Skeletal muscle cell (primary cell): ENCODE measurements at places on chromosomes 11 and 22.

- no peak for DNase-seq
These were observed 626 bp downstream of the KRTAP5-7 start for GRCh38 chr11:71527576-71528210.

- no peak for DNase-seq
These were observed 615 bp downstream of the STT3A start for GRCh38 chr11:125593114-125593820.

DNA sequence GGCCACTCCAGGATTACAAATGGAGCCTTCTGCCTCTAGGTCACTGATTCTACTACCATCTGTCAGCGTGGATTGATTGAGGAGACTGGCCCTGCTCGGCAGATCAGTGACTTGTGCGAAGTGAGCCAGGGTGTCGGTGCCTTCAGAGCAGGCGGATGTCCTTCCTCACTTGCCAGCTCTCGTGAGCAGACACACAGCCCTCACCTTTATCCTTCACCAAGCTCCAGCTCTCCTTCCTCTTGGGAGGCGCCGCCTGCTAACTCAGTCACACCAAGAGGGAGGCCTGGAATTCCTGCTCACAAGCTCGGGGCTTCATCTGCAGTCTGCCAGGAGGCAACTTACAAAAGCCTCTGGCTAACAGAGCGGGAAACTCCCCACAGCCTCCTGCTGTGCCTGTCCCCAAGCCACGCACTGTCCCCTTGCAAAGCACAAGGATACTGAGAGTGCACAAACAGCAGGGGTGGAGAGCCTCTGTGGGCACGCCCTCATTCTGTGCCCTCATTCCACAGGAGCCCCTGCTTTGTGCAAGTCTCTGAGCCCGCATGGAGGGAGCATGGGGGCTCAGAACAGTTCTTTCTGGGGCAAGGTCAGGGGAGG is 3.5 kb upstream of the TCF20 start:
- DNase-seq = no peak

- DNase-seq = no peak
These were observed 59.2 kb upstream of the CRTAM start for GRCh38 chr11:122779047-122779629.

DNA sequence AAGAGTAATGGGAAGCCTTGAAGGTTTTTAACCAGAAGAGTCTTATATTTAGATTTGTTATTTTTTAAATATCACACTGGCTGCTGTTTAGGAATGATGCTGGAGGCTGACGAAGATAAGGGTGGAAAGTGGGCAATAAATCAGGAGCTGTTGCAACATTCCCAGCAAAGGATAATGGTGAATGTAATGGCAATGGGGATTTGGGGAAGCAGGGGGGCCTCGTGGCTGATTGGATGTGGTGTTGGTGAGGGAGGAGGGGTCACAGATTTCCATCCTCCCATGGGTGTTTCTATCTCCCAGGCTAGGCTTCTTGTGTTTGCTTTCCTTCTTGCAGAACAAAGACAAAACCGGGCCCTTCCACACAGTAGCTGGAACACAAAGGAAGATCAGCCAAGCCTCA is 80.8 kb downstream of the PIWIL4 start:
- no peak for DNase-seq

DNA sequence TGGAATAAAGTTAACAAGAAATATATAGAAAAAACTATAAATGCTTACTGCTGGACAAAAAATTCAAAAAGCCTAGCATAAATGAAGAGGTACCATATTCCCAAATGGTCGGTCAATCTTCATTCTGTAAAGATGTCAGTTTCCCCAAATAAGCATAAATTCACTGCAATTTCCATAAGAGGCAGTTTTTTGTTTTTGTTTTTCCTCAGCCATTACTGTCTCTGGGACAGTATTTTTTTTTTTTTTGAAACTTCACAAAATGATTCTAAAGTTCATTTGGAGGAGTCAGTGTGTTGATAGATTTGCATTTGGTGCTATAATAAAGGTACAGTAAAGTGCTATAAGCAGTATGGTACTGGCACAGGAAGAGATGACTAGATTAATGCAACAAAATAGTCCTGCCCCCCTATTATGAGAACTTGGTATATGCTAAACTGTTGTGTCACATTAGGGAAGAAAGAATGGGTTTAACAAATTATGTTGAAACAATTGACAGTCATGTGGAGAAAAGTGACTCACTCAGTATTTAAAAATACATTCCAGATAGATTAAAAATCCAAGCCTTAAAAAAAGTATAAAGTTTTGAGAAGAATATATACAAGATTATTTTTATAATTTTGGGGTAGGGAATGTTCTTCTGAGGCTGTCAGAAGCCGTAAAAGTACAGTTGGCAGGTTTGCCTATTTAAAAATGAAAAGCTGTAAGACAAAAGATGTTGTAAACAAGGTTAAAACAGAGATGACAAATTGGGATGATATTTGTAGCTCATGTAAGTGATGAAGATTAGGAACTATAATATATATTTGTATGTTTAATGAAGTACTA is 2.6 kb upstream of the FTH1 start:
- DNase-seq = peak; percentile 72

- no peak for DNase-seq
These were observed 3.6 kb upstream of the MB start for GRCh38 chr22:35620624-35621251.

DNA sequence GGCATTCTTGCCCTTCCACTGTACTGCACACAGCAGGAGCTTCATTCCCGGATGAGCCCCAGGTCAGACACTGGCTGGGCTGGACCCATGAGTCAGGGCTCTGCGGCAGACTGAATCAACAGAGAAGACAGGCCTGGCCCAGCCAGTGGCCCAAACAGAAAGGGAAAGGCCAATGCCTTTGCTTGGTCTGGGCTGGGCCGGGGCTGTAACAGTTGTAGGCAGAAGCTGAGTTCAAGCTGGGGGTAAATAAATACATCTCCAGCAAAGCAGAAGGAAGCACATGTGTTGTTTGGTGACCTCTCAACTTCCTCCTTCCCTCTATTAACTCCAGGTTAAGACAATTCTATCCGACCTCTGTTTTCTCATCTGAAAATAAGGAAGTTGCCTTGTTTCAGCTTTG is 1.8 kb upstream of the SMIM35 start:
- DNase-seq = no peak

- no peak for DNase-seq
These were observed 23.3 kb upstream of the MMP7 start for GRCh38 chr11:102553835-102554282.

- DNase-seq = no peak
These were observed 2.4 kb upstream of the WNT11 start for GRCh38 chr11:76208438-76209374.

DNA sequence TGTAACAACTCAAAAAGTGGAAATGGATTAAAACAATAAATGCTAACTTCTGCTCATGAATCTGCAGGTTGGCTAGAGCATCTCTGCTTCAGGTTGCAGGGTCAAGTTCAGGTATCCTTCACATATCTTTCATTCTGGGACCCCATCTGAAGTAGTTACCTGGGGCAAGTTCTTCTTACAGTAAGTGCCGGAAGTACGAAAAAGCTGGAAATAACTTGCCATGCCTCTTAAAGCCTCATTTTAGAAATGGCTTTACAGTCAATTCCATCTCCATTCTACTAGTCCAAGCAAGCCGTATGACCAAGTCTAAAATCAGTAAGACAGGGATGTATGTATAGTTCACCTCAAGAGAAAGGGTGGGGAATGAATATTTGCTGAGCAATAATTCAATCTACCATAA is 93.7 kb downstream of the FCHSD2 start:
- DNase-seq = no peak

DNA sequence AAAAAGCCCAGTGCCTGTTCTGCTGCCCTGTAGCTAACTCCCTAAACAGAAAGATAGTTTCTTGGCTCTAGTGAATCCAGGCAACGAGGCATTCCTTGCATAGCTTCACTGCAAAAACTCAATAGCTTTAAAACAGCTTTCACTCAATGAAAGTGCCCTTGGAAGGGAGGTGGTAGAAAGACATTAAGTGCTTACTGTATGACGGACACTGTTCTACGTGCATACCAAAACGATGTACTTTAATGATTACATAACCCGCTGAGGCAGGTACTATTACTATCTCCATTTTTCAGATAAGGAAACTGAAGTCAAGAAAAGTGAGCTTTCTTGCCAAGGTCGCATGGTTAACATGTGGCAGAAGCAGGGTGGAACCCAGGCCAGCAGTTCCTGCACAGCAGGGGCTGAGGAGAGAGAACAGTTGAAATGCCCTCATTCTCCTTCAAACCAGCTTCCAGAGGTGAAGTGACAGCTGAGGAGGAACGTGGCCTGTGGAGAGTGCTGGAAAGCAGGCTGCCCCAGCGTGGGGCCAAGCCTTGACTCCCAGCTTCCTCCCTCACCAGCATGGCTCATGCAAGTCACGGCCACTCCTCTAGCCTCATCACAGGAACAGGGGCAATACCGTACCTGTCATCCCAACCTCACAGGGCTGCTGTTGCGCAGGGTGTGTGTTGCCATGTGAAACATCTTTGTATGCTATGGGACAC is 227.5 kb upstream of the NARS2 start:
- DNase-seq = no peak

- no peak for DNase-seq
These were observed 696.7 kb upstream of the CCDC90B start for GRCh38 chr11:83982825-83983224.

- no peak for DNase-seq
These were observed 1304.6 kb downstream of the BRD1 start for GRCh38 chr22:48523091-48523490.

GRCh38 chr22:36084717-36085116 is 56.1 kb upstream of the RBFOX2 start:
- DNase-seq = no peak

- no peak for DNase-seq
These were observed 14.9 kb downstream of the TMEM258 start for GRCh38 chr11:61777234-61778090.

DNA sequence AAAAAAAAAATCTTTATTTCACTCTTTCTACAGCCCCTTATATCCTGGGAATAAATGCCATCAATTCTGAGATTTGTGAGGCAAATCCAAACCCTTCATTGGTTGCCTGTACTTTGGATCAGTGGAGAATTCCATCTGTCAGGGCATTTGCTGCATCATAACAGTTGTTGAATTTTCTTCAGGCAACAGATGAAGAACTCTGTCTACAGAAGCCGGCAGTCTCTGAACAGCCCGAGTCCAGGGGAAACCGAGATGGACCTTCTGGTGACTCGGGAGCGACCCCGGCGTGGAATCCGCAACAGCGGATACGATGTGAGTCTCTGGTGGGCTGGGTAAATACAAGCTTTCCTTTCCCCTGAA is 82.3 kb downstream of the C11orf91 start:
- no peak for DNase-seq

DNA sequence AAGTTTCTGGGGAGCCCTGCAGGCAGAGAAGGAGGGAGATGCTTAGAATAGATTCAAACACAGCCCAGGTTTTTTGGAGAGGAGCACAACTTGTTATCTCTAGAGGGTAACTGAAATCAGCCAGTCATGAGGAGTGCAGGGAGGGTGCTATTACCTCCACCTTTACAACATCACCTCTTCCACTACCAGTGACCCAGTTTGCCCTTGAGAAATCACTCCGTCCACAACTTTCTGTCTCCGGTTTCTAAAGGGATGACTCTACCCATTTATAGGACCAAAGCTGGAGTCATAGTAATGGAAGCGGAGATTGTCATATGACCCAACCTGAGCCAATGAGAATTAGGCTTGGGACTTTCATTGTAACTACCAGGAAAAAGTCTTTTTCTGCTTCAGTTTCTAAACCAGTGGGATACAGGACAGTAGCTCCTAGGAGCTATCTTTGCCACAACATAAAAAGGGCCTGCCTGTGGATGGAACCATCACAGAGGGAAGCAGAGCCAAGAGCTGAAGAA is 131.2 kb upstream of the SERPIND1 start:
- no peak for DNase-seq

DNA sequence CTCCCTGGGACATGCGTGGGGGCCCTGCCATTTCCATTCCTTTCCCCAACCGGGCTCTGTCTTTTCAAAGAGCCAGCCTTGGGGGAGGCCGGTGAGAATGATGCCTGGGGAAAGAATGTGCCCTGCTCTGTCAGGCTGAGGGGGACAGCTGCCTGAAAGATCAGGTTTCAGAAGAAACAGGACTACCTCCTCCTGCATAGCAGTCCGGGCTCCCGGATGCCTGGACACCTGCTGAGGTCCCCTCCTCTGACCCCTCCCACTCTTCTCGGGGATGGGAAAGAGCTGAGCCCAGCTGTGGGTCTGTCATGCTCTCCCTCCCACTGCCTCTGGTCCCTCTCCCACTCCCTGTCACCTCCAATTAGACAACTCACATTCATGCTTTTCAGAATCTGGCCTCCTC is 41.8 kb upstream of the CDON start:
- no peak for DNase-seq

GRCh38 chr11:99383648-99384245 is 363.0 kb downstream of the CNTN5 start:
- no peak for DNase-seq

- no peak for DNase-seq
These were observed 489 bp downstream of the NUP98 start for GRCh38 chr11:3796801-3797328.

GRCh38 chr11:42319921-42320320 is 860.5 kb upstream of the LRRC4C start:
- DNase-seq = no peak

DNA sequence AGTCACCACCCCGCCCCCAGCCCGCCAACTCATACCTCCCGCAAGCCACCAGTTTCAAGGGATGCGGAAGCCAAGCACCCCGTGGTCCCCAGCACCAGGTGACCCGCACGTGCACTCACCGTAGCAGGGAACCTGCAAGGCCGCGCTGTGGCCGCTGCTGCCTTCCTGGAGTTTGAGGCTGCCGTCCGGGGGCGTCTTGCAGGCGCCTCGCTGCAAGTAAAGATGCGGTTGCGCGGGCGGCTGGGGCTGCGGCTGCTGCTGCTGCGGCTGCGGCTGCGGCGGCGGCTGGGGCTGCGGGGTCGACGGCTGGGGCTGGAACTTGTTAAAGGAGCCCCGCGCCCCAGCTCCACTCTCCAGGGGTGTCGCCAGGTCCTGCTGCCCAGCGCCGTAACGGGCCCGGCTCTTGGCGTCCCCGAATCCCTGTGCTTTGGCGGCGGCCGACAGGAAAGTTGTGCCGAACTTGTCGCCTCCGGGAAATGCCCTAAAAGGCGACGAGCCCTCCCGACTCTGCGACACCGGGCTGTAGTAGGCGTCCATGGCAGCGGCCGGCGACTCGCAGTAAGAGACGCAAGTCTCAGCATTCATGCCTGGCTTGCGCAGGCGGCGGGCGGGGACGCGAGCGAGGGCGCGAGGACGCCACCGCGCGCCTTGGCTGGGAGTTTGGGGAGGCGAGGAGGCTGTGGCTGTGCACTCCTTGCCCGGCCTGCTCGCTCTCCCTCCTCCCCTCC is at the start of gene ALX4:
ALX4 (minus strand) TSS at position 662 of the 728 bp plus-strand sequence; CDS start at position 585, 77 bp downstream.
- DNase-seq = no peak

- DNase-seq = no peak
These were observed 14.1 kb downstream of the CAPRIN1 start for GRCh38 chr11:34065505-34066203.

DNA sequence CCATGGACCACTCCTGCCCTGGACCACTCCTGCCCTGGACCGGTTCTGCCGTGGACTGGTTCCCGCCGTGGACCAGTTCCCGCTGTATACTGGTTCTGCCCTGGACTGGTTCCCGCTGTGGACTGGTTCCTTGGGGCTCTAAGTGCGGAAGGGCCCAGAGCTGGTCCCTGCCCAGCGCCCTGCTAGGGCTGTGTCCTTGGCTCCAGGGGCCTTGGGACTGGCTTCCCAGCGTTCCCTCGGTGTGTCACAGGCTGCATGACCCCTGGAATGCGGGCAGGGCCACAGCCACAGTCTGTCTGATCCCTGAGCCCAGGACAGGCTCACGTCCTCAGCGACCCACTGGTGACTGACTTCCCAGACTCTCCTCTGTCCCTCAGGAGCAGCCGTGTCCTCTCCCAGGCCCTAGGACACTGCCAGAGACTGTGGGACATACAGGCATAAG is 412.2 kb downstream of the TBC1D22A start:
- DNase-seq = no peak
